ENCODE measurements at places on chromosomes 3 and 15.
A peak's percentile ranks its signal among the peaks of the same experiment; 100 is the strongest.

- DNase-seq, result no peak
These were observed 33.3 kb downstream of the CMTM6 start for GRCh38 chr3:32469151-32469874.

DNA sequence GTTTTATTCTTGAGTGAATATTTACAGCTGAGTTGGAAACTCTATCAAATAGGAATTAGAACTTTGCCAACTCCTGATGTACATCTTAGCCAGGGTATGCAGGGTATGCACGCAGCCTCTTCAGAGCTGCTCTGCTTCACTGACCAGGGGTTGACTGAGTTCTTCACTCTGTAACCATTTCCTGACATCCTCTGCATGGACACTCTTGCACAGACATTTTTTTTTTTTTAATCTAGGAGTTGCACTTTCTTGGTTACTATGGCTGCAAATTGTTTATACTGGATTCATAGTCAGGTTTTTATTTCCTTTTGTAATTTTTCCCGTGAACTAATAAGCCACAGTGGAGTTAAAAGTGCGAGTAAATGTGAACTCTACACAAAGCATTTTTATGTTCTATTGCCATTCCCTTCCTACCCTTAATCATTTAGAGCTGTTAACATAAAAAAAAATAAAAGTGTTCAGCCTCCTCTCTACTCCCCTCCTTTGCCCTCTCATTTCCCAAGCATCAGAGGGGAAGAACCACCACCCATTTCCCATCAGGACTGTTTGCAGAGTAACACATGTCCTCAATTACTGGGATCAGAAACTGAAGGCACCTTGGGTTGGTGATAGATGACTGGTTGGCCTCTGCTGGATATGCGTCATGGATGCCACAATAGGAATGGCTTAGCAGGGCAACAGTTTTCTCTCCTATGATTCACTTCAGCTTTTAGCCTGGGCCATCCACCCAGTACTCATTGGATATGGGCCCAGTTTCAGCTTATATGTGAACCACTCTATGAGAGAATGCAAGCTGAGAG lies 54.0 kb downstream of the DUT start:
- DNase-seq, result no peak

DNA sequence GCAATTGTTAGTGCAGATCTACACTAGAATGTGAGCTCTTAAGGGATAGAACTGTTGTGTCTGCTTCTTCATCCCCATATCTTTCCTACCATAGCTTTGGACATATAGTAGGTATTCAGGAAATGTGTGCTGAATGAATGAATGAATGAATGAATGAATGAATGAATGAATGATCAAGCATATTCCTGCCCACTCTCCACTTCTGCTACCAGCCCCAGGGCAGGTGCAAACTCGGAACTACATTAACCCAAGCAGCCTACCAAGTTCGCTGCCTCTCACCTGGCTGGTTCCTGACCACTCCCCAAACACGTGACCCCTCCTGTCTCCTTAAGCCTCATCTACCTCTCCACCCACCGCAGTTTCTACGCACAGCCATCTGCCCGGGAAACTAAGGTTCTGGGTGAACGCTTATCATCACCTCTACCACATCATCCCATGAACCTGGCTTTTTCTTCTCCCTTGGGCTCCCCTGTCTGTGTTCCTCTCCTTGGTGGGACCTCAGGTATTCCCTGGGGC lies 26.8 kb downstream of the PAQR5 start:
- DNase-seq, result peak; percentile 12

- no peak for DNase-seq
These were observed 51.1 kb upstream of the POLG start for GRCh38 chr15:89385596-89386331.

DNA sequence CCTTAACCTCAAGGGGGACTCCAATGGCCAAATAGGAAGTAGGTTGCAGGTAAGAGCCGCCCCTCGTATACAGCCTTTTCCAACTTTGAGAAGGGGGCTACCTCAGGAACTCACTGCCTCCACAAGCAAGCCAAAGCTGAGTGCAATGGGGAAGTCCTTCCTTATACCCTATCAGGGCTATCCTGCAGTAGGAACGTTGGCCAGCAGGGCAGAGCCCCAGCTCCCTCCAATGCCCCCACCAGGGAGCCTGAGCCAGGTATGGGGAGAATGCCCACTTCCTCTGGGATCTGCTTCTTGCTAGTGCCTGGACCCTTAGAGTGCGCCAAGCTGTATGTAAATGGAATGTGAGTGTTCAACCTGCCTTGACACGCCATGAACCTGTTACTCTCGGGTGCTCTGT lies 16.3 kb downstream of the CACNA2D2 start:
- DNase-seq, result no peak

GRCh38 chr15:93111451-93111850 lies 22.4 kb upstream of the RGMA start:
- DNase-seq, result no peak

DNA sequence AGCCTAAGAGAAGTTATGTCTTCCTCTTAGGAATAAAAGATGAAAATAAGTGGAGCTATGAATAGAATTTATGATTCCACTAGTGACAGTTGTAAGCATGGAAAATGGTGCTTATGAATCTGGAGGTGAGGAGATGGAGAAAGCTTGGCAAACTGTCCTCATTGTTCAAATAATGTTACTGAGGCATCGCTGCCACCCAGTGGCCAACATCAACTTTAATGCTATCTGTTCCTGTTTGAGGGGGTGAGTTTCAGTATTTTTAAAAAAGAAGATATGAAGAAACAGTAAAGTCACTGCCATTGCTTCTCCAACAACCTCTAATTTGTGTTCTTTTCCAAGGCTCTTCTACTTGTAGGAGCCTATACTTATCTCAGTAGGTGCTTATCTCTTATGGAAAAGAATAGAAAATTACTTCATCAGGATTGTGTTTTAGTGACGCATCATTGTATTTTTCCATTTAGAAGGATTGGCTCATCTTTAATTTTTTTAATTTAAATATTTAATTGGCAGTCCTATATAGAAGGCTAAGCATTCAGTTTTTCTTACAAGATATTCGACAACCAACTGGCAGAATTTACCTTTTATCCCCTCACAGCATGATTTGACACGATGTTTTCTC lies 260.4 kb upstream of the P2RY1 start:
- no peak for DNase-seq

DNA sequence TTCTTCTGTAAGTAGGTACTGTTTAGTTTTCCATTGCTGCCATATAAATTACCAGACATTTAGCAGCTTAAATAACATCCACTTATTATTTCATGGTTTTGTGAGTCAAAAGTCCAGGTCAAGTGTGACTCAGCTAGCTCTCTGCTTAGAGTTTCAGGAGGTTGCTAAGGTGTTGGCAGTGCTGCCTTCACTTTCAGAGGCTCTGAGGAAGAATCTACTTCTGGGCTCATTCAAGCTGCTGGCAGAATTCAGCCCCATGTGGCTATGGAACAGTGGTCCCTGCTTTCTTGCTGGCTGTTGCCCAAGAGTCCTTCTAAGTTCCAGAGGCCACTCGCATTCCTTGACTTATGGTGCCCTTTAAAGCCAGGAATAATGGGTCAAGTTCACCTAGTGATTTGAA lies 4.5 kb downstream of the CFAP44 start:
- no peak for DNase-seq

GRCh38 chr3:59565125-59565524 lies 515.3 kb upstream of the CFAP20DC start:
- DNase-seq, result no peak

GRCh38 chr15:101526442-101526841 lies 36.9 kb upstream of the PCSK6 start:
- DNase-seq, result no peak

DNA sequence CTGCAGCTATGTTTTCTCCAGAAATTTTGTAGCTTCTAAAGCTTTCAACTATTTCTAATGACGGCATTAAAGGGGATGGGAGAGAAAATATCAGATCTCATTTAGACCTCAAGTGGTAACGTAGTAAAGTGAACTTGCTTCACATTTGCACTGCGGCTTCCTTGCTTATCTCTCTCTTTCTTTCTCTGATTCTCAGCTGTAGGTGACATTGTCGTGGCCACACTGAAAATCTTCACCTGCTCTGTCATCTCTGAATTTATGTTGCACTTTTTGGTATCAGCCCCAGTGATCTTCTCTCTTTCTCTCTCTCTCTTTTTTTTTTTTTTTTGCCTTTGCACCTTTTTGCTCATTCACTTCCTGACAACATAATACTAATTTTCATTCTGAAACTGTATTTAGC lies 254.1 kb upstream of the SATB1 start:
- DNase-seq, result no peak

- no peak for DNase-seq
These were observed 4.9 kb downstream of the CCDC33 start for GRCh38 chr15:74240897-74241614.

DNA sequence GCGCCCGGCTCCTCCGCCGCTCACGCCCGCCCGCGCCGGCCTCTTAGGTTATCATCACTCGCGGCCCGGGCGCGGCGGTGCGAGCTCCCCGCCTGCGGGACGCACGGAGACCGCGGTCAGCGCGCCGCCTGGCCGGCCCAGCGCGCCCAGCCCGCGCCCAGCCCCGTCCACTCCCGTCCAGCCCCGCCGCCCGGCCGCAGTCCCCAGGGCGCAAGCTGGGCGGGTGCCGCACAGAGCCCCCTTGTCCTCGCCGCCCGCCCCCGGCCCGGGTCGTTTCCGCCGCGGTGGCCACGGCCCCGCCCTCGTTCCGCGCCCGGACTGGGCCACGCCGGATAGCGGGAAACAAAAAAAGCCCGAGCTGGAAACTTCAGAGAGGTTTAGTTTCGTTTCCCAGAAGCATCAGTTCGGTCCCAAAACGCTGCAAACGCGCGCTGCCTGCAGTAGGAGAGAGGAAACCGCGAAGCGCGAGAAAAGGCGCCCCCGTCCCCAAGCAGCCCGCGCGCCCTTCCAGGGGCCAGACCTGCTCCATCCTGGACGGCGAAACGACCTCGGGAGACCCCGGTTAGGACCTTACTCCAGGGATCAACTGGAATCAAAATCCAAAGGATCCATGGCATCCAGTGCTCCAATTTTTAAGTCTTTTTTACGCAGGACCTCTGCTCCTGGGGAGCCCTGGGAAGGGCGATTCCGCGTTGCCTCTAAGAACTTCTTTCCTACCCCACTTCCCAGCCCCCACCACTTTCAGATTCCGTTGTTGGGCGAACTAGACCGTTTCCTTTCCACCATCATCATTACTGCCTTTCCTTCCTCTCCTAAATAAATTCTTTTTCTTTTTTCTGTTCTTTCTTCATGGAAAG lies at the start of gene ATP10A:
Gene ATP10A (minus strand): TSS at position 217 of the 857 bp plus-strand sequence. CDS start 231 bp downstream, outside the sequence.
- DNase-seq, result no peak

GRCh38 chr3:50567011-50567385 lies 549 bp downstream of the C3orf18 start:
- DNase-seq, result no peak

DNA sequence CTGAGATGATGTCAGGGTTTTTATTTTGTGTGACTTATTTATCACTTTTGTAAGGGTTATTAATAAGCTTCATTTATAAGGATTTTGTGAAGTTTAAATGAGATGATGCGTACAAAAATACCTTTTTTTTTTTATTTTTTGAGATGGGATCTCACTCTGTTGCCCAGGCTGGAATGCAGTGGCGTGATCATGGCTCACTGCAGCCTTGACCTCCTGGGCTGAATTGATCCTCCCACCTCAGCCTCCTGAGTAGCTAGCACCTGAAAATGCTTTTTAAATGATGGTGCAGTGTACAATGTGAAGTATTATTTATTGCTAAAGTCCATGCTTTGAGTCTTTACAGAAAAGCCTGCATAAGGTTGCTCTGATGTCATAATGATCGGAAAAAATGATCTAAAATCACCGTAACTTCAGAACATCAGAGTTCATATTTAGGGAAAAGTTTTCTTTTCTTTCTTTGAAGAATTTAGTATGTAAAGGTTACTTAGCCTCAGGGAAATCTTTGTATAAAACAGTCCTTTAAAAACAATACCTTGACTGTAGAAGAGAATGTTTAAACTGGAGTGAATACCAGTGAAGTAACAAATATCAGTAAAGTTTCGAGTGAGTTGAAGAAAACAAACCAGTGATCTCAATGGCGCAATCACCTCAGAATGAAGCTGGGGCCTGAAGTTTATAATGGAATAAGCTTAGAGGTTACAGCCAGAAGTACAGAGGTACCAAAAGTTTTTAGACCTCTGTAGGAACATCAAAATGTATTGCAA lies 29.7 kb downstream of the TCF12 start:
- DNase-seq, result no peak

DNA sequence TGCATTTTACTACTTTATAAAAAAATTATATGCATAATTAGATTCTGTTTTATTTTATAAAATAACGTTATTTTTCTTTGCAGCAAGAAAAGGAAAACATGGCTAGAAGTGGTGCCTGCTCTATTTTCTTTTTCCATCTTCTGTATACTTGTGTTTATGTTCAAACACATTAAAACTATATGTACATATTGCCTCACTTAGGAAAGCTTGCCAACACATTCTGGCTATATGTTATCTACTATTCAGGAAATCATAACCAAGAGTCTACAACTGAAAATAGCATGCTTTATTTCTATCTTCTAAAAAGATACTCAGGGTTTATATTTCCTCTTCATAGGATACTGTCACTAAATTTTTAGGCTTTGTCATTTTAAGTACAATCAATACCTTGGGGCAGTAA lies 90.2 kb upstream of the KCNMB2 start:
- no peak for DNase-seq

DNA sequence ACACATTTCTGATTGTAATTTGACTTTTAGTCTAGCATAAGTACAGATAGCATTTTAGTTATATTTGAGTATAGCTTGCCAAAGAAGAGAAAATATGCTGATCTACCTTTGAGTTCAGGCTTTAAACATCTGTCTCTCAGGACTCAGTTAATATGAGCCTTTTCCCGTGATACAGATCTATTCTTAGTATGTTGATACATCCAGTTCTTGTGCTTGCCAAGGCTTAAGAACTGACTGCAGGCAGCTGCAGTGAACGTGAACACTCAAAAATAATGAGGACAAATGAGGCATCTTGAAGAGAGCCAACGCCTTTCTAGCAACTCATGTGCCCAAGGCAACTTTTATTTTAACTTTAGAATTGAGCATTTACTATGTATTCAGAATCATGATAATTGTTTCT lies 325.5 kb downstream of the SI start:
- no peak for DNase-seq

GRCh38 chr3:171874251-171874681 lies 31.1 kb downstream of the TMEM212 start:
- DNase-seq, result no peak

GRCh38 chr3:153244961-153245360 lies 82.9 kb downstream of the RAP2B start:
- no peak for DNase-seq

DNA sequence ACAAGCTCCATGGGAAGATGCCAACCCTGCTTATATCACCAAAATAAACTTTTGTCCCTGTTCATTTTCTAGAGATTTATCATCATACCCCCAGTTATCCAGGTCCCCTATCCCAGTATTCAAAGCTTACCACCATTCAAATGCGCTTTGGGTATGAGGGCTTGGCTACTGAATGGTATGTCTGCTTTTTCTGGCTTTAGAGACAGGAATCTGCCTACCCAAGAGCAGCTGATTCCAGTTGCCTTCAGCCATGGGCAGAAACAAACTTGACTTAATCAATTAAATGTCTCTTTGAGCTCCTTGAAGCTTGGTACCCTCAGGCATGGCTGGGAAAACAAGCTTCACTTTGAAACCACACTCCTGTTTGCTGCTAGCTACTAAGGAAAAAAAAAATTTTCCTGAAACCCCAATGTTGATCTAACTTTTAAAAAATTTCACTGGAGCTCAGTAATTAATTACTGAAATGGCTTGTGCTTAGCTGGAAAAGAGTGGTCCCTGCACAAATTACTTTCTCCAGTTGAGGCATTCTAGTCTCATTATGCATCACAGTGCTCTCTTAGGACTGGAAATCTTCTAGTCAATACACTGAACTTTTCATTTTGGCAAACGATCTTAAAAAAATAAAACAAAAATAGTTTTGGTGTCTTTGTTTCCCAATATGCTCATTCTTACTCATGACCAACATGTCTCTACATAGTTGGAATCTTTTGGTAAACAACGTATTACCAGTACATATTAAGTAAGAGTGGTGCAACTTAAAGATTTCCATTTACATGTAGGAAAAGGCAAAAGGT lies 242.8 kb downstream of the DTWD1 start:
- no peak for DNase-seq

Measured in NCI-H187 treated with DMSO at 0.1 percent for 48 hours (cell line).